ENCODE measurements at places on chromosomes 7 and 10.

DNA sequence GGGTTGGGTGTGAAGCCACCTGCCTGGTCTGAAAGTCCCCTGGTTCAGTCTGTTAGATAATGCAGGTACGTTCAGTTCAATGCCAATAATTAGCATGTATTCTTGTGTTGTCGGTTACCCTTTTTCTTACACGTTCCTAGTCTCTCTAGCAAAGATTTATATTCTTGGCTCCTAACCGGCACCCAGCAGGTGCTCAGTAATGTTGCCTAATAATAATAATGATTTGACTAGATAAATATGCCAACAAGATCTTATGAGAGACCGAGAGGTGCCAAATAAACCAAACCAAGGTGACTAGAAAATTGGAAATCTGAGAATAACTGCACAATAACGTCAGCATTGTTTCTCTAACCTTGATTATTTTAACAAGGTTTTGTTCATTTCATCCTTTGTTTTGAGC, 1.1 kb upstream of the SMIM30 start:
- no peak for DNase-seq

DNA sequence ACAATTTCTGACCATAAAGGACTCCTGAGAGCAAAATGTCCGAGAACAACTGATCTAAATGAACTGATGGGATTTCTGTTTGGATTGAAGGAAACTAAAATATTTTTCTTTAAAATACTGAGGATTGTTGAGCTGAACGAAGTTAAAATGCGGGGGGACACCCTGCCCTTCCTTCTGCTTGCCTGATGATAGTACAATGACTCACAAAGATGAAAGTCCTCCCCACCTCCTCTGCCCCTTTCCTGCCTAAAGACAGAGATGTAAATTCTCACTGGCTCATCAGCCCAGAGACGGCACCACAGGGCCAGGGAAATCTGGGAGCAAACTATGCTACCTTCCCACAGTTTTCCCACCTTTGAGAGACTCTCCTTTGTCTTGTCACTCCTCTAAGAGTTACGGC, 180.6 kb downstream of the PHTF2 start:
- no peak for DNase-seq

DNA sequence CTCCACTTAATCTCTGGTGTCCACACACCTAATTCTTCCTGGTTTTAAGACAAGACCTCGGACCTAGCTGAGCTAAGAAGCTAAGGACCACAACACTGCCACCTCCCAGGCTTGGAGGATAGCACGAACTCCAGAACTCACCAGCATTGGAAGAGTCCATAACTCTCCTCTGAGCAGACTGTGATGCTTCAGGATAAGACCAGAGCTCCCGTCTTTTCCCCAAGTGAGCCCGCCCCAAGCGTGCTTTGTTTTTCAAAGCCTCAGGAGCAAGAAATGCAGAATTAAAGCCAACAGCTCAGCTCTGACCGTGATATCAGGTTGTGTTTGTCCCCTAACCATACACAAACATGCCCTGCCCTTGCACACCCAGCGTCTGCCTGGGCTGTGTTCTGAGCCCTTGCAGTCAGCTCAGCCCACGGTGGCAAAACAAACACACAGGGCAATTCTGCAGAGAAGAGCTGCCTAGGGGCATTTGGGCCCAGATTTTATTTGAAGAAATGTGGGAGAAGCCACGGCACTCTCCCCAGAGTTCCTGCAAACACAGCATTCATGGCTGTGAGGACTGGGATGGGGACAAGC, 145.4 kb downstream of the WDR11 start:
- no peak for DNase-seq

DNA sequence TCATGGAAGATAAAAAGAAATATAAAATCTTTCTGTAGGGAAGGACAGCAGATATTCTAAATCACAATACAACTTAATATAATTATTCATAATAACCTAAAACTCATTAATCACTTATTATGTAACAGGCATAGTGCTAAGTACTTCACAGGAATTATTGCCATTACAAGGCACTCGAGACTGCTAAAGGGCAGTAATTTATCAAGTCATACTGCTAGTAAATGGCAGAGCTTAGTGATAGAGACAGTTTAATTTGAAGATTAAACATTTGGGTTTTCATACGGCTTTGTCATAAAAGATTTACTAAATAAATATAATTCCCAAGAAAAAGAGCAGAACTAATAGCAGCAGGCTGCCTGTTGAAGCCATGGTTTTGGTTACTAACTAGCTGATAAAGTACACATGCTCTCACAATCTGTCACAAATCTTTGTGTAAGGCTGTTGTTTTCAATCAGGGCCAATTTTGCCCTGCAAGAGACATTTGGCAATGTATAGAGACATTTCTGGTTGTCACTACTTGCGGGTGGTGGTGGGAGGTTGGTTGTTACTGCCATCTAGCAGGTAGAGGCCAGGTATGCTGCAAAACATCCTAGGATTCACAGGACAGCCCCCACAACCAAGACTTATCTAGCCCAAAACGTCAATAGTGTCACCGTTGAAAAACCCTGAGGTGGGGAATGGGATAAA, 233.3 kb upstream of the CACNA2D1 start:
- no peak for DNase-seq

DNA sequence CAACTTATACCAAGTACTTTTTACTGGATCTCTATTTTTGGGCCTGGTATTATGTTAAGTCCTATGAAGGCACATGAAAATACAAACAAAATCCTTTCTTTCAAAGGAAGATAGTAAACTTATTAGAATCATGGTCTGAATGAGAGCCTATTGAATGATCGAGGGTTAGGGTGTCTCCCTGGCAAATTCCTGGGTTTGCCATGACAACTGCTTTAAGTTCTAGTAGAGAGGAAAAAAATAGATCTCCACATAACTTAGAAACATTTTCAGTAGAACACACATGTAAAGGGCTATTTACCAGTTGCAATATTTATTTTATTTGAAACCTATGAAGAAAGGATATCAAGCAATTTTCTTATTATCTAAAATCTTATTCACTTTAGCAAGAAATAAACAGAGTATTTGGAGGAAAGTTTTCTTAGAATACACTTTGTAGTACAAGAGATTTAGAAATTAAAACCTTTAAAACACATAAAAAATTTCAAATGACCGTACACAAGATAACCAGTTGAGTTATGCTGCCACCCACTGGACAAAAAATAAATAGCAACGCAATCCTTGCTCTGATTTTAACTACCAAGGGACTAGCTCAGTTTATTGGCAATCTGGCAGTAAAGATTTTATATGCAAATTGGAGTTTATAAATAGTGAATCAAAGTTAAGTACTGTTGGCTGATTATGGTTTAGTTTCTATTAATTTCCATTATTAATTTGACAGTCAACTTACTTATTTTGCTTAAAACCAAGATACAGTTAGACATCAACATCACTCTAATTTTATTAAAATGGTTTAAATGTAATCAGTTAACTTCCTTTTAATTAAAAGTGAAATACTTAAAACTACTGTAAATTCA, 33.9 kb downstream of the CACUL1 start:
- peak; percentile 24 for DNase-seq

DNA sequence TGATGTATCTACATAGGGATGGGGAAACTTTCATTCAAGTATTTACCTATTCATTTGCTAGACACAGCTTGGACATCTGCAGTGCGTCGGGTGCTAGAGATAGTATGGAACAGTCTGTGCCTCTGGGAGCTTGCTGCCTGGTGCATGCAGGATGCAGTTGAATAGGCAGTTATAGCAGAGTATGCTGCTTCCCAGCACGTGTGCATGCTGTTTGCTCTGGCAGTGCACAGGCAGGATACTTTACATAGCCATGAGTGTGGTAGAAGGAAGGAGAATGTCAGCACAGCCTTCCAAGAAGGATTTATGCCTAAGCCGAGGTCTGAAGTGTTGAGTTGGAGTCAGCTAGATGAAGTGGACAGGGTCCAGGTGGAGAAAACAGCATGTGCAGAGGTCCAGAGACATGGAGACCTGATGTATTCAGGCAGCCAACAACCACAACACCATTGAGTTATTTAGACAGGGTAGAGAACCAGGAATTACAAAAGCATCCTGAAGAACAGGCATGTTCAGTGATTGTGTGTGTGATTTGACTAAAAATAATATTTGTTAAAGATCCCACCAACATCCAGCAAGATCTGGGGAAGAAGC, 8.1 kb downstream of the MAP3K8 start:
- DNase-seq: no peak
